ENCODE measurements at places on chromosomes 5 and 9. TPM values are rescaled to one million over a fixed set of nuclear protein-coding genes. Genes with fewer than 3 reads are reported as not detected.

DNA sequence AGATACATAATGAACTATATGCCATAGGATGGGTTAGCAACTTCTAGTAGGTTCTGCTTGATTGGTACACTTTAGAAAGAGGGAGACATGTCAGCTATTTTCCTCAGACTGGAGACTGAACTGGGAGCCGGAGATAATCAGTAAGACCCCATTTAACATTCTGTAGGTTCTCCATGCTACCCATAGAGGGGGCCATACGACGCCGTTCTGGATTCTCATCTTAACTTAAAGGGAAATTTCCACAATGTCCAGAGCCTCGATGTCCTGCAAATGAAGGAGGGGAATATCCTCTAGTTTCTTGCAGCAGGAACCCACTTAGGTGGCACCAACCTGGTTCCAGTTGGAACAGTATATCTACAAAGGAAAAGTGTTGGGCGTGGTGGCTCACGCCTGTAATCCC lies 22.3 kb upstream of the NPM1 start:
- no peak for DNase-seq

- no peak for DNase-seq
Observed at GRCh38 chr5:149206524-149207141, 65.0 kb upstream of the AFAP1L1 start.

Gene ENHO
- 0.55 TPM for total RNA-seq

GRCh38 chr5:32932241-32932935 lies 221.3 kb downstream of the NPR3 start:
- no peak for DNase-seq

GRCh38 chr9:79946712-79947111 lies 374.9 kb downstream of the TLE4 start:
- DNase-seq, result peak; percentile 28

DNA sequence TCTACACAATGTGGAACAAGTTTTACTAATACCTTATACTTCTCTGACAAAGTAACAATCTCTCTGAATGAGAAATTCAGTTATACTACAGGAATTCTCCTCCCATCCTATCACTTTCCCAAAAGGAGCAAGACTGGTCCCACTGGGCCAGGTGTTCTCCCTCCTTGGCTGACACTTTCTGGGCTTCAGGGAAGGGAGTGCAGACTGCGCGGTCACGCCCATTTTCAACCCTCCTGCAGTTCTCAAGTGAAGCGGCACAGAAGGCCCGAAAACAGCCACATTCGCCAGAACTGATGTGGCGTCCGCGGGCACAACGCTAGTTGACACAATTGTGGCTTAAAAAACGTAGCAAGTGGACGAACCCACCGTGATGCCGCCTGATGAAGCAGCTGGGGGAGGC lies 603 bp downstream of the SAXO1 start:
- DNase-seq, result no peak

GRCh38 chr9:112069318-112070169 lies 105.6 kb downstream of the SUSD1 start:
- DNase-seq, result peak; percentile 27

- DNase-seq, result no peak
Observed at GRCh38 chr9:85884256-85884655, 56.7 kb upstream of the NAA35 start.

- no peak for DNase-seq
Observed at GRCh38 chr5:74314906-74315305, 325.6 kb downstream of the ENC1 start.

DNA sequence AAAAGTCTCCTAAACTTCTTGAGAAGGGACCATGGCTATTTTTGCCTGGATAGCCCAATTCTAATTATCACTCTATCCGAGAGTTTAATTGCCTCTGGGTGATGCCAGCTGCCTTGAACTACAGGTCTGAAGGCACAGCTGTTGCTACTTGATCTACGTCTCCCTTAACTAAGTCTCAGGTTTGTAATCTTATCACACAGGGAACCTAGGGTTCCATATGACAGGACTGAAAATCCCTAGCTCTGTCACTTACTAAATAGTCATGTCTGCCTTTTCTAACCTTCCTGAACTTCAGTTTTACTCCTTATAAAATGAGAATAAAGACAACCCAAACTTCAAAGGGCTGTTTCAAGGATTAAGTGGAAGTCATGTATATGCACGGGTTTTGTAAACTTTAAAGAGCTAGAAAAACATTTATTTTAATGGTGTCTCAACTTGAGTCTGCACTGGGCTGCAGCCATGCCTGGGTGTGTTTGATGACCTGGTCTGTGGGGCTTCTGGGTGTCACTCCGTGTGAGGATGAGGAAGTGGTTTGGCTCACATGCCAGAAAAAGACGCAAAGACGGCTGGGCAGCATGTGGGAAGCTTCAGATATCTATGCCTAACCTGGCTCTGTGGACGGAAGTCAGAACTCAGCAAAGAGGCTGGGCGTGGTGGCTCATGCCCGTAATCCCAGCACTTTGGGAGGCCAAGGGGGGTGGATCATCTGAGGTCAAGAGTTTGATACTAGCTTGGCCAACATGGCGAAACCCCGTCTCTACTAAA lies 129.3 kb upstream of the SLC44A1 start:
- peak; percentile 40 for DNase-seq

DNA sequence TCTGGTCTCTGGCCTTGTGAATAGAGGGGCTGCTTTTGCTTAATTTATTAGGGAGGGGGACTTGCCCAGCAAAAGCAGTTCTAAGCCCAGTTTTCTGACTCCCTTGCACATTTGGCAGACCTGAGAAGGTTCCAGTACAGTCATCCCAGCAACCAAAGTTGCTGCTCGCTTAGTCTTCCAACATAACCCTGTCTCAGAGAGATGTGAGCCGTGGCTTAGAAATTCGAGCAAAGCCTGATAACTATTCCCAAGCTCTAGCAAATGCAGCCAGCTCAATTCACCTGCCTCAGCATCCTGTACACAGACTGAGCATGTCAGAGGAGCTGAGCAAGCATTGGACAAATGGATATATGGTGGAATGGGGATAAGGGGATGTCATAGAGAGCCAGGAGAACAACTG lies 401.9 kb downstream of the SPOCK1 start:
- DNase-seq, result no peak

- no peak for DNase-seq
Observed at GRCh38 chr9:6942406-6942805, 184.6 kb downstream of the KDM4C start.

Gene SH3PXD2B
- total RNA-seq, result 70.4 TPM

GRCh38 chr9:80498001-80498555 lies 926.3 kb downstream of the TLE4 start:
- no peak for DNase-seq

DNA sequence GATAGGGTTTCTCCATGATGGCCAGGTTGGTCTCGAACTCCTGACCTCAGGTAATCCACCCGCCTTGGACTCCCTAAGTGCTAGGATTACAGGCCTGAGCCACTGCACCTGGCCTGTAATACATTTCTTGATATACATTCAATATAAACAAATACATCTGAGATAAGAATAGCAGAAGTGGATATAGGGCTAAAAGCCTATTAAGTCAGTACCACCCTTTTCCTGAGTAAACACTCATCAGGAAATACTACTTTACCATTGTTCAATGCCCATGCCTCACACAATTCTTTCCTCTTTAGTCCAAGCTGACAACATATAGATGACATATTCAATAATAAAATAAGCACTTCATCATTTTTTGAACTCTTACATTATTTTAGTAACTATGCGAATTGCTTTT lies 64.8 kb downstream of the MRPS27 start:
- no peak for DNase-seq

DNA sequence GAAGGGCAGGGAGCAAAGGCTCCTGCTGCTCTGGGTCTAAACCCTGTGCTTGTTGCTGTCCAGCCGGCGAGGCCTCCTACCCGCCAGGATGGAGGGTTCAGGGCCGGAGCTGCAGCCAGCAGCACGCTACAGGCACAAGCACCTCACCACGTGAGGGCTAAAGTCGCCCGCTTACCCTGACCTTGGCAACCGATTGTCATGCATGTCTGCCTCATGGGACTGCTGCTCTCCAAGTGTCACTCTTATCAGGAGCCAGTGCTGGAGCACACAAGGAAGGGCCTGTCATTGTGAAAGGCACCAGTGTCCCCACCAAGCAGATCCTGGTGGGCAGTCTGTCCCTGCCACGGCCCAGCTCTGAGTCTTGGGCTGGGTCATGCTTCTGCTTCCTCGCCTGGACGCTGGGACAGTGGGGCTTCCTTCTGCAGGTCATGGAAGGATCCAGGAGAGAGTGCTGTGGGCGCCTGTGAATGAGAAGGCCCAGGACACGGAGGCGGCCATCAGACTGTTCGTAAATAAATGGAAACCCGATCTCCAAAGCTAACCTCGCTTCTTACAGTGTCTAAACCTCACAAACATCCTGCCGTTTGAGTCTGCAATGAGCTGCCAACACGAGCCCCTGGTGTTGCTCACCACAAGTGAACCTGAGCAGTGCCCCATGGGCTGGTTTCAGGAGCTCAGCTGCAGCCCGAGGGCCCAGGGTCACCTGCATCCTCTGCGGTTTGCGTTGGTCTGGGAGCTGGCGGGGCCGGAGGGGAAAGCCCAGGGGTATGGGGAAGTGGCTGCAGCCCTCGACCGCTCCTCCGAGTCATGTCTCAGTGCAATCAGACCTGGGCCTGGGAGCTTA lies 58.2 kb upstream of the RXRA start:
- DNase-seq, result no peak

- peak; percentile 7 for DNase-seq
Observed at GRCh38 chr9:27542508-27542907, 12.9 kb upstream of the MOB3B start.

GRCh38 chr5:10625700-10626472 lies 62.0 kb downstream of the ANKRD33B start:
- no peak for DNase-seq

DNA sequence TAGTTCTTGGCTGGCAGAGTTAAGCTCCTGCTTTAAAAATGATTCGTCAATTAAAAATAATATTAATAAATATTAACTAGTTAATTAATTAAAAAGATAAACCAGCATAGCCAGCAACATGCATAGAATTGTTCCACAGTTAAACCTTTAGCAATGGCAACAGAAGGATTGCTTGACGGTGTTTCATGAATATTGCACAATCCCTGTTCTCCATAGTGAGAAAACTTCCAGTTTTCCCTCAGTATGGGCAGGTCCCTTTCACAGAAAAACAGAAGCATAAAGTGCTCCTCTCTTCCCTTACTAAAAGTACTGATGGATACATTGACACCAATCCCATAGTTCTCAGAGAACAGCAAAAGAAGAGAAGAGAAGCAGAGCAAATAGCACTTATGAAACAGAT lies 71.4 kb upstream of the CAST start:
- DNase-seq, result no peak

- DNase-seq, result no peak
Observed at GRCh38 chr9:18554244-18554643, 80.3 kb downstream of the ADAMTSL1 start.

DNA sequence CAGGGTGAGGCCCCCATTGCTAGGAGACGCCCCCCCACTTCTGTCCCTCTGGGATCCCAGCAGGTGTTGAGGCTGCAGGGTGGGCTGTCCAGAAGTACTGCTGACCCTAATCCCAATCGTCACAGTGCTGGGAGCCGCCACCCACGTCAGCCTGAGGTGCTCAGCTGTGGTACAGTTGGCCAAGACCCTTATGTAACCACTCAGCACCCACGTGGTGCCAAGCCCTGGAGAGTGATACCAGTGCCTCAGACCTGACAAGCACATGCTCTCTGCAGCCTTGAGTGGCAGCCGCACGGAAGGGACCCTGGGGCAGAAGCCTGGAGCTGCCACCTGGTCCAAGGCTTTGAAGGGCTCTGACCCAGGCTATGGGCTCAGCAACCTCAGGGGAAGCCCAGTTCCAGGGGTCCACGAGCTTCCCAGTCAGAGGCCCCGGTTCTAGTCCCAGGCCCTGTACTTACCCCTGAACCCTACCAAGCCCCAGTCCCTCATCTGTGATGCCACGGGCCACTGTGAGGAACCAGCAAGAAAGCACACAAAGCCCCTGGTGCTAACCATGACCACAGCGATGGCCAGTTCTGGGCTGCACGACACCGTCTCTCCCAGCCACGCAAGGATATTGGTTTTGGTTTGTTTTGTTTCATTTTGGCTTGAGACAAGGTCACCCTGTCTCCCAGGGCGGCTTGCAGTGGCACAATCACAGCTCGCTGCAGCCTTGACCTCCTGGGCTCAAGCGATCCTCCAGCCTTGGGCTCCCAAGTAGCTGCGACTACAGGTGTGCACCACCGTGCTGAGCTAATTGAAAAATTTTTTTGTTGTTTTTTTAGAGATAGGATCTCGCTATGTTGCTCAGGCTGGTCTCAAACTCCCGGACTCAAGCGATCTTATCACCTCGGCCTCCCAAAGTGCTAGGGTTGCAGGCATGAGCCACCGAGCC lies 50.7 kb downstream of the DBH start:
- no peak for DNase-seq

GRCh38 chr5:98940581-98940980 lies 11.8 kb upstream of the CHD1 start:
- DNase-seq, result peak; percentile 61

GRCh38 chr5:115262011-115262320 lies 711 bp downstream of the PGGT1B start:
- DNase-seq, result peak; percentile 9

DNA sequence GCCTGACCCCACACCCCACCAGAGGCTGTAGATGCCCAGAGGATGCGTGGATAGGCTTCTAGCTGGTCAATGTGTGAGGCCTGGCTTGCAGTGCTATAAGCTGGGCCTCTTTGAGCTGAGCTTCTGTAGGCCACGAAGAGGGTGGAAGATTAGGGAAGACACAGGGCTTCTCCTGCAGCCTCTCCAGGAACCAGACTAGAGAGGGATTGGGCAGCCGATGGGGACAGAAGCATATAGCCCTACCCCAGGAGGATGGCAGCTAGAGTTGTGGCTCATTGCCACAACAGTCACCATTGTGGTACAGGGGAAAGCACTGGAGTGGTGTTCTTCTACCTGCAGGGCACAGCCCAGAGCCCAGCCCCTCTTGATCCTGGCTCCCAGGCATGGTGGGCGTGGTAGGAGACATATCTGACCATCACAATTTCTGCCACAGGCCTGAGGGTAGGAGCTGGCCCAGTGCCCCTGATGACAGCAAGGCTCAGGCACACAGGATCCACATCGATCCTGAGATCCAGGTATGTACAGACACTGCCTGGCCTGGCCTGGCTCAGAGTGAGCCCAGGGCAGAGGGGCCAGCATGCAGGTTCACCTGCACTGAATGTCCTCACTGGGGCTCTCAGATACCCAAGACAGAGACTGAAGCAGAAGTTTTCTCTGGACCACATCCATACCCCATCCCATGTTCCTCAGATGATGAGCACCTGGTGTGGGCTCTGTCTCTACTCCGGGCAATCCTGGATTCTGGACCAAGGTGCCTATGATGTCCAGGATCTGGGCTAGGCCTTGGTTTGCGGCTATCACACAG lies 8.7 kb downstream of the PDLIM4 start:
- DNase-seq, result no peak

DNA sequence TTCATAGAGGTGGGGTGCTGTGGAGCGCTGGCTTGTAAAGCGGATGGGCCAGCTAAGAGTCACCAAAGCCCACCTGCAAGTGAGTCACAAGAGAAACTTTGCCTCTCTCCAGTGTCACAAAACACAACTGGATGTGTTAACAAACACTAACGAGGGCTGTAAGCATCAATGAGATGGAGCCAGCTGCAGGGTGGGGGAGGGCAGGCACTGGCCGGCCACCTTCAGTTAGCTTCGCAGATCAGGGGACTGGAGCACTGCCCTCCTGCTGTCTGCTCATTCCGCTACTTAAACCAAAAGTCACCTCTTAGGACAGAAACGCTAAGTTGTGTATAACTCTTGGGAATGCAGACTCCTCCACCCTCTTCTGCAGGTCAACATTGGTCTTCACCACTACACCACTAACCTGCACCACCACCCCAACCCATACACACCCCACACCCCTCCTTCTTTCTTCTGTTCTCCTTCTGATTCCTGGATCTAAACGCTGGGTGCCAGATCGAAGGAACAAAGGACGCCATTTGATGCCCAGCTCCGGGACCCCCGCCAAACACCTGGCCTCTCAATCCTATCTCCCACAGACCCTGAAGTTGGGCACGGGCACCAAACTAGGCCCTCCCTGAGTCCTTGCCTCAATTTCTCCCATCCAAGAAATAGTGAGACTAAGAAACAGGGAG lies 2.1 kb downstream of the ARSI start:
- no peak for DNase-seq

All from astrocyte (in vitro differentiated cells and primary cell).